ENCODE measurements at places on chromosomes 5 and 9. TPM values are rescaled to one million over a fixed set of nuclear protein-coding genes. Genes with fewer than 3 reads are reported as not detected.
A peak's percentile ranks its signal among the peaks of the same experiment; 100 is the strongest.

GRCh38 chr5:78404682-78405293, 44.4 kb downstream of the SCAMP1 start:
- no peak for DNase-seq

GRCh38 chr5:152366716-152367115, 38.4 kb downstream of the NMUR2 start:
- no peak for DNase-seq

DNA sequence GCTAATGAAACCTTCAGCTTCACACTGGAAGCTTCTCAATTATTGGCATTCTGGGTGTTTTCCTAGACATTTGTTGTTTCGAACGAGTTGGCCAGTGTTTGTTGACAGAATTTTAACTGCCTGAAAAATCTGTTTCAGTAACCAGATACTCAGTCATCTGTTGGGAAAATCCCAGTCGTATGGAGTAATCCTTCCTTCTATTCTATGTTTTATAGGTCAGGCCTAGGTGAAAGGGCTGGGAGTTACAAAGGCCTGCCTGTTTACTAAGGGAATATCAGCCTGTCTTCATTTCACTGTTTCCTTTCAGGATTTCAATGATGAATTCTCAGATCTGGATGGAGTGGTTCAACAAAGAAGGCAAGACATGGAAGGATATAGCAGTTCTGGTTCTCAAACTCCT, 59.9 kb downstream of the GRAMD2B start:
- DNase-seq = peak; percentile 54

OR13C8 gene
- polyA plus RNA-seq = not detected

CTSV gene
- 188 TPM for polyA plus RNA-seq

CKS2 gene
- polyA plus RNA-seq = 329 TPM

PROP1 gene
- not detected for polyA plus RNA-seq

All from mammary epithelial cell (primary cell).